Stimulated activated CD8-positive, alpha-beta memory T cell treated with anti-CD3 and anti-CD28 coated beads, Interleukin-7, amount 100 ng/mL, for 1 hour (primary cell): ENCODE measurements at places on chromosomes 1 and 21.

- DNase-seq = peak; percentile 75
Observed at GRCh38 chr1:11645670-11646265, 8.5 kb downstream of the FBXO2 start.

GRCh38 chr21:37341254-37341960 is 25.2 kb upstream of the DYRK1A start:
- no peak for DNase-seq

DNA sequence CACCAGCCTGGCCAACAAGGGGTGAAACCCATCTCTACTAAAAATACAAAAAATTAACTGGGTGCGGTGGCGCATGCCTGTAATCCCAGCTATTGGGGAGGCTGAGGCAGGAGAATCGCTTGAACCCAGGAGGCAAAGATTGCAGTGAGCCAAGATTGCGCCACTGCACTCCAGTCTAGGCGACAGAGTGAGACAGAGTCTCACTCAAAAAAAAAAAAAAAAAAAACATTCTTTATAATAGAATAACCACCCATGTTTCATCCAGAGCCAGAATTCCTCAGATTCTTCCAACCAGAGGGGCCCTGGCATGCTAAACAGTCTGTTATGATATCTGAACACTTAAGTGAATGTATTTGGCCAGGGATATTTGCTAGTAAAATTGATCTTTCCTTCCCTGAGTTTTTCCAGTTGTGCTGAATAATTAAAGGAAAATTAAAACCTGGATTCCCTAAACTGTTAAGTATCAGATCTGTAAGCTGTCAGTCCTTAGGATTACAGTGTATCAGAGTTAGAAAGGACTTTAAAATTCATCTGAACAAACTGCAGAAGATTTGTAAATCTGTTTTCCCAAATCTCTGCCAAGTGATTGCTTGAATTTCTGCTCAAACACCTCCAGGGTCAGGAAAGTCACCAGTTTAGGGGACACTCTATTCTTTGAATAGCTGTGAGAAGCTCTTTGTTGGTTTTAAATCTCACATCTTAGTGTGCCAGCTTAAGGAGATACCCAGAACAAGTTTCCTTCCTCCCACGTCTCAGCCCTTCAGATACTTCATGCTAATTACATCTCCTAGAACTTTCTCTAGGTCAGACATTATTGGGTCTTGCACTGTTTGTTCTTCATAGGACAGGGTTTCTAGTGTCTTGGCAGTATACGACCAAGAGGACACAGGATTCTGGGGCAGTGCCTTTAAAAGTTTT is 84.6 kb upstream of the BMP8A start:
- DNase-seq = no peak

DNA sequence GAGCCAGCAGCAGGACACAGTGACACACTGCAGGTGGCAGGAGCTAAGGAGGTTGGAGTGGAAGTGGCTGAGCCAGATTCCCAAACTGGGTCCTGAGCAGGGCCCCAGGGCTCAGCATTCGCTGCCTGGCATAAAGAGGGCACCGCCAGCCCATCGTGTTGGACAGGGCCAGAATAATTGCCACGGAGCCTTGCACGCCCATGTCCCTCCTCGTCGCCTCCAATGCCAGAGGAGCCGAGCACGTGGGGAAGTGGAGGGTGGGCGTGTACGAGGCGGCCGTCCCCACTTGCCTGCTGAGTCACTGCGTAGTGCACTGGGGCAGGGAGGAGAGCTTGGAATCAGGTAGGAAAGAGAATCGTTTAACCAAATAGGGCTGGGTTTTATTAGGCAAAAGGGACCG is 26.1 kb upstream of the LRRC47 start:
- DNase-seq = no peak

GRCh38 chr1:99820546-99820945 is 29.6 kb upstream of the AGL start:
- no peak for DNase-seq
